Stimulated activated CD4-positive, alpha-beta T cell treated with anti-CD3 and anti-CD28 coated beads, Interleukin-1b, Interleukin-23, amount 100 ng/mL, for 1 hour (primary cell): ENCODE measurements at places on chromosomes 11 and 22.

DNA sequence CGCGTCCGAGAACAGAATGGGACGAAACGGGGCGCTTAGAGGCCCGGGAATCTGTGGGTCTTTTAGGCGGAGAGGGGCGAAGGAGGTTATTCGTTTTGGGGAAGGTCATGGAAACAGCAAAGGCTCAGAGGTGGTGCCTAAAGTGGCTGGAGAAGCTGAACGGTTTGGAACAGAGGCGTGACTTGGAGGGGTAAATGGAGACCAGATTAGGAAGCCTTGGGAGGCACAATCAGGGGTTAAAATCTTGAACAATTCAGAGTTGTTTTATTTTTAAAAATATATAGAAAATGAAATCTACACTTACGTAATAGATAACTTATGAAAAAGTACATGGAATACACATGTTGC is 247 bp upstream of the PLAAT5 start:
- DNase-seq: no peak

- DNase-seq: no peak
Observed at GRCh38 chr22:23237841-23238240, 57.5 kb downstream of the BCR start.

DNA sequence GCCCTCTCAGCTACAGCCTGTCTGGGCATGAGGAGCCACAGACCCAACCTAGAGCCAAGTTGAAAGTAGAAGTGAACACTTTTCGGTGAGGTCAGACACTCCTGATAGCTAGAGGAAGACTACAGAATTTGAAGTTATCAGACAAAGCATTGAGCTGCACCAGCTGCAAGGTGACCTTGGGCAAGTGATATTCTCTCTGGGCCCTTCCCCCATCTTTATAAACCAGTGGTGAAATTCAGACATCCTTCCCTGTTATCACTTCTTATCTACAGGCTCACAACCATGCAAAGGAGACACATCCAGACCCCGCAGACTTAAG is 8.0 kb upstream of the PMM1 start:
- DNase-seq: no peak

- DNase-seq: no peak
Observed at GRCh38 chr11:39732001-39732400, 1727.5 kb downstream of the LRRC4C start.

- no peak for DNase-seq
Observed at GRCh38 chr22:44410451-44410991, 87.5 kb downstream of the RTL6 start.

DNA sequence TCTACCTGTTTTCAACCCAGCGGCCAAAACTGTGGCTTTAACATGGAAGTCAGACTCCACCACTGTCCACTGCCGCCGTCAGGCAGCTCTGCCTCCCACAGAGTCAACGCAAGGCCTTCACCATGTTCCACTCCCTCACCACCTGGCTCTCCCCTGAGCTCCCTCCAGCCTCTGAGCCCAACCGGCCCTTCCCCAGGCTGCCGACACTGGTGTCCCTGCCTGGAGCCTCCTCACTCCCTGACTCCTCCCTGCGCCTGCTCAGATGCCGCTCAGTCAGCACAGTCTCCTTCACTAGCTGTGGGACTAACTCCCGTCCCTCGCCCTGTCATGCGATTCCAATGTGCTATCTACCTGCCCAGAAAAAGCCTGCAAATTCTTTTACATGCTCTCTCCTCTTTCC is 16.3 kb downstream of the SULT4A1 start:
- DNase-seq: no peak

DNA sequence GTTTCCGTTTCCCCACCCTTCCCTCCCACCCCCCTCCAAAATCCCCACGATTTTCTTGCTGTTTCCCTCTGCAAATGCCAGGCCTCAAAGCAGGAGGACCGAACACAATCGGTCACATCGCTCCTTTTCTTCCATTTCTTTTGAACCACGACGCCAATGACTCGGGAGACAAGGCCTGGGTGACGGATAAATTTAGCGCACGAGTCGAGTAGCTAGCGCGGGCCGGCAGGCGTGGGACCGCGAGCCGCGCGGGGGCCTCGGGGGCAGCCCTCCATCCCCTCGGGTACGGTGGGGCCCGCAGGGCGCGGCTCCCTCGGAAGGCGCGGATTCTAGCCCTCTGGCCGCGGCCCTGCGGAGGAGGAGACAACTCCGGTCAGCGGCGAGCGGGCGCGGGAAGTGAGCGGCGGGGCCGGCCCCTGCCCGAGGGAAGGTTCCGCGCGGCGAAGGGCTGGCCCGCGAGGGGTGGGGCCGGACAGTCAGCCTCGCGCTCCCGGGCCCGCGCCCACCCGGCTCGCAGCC is 414 bp downstream of the JOSD1 start:
- no peak for DNase-seq

DNA sequence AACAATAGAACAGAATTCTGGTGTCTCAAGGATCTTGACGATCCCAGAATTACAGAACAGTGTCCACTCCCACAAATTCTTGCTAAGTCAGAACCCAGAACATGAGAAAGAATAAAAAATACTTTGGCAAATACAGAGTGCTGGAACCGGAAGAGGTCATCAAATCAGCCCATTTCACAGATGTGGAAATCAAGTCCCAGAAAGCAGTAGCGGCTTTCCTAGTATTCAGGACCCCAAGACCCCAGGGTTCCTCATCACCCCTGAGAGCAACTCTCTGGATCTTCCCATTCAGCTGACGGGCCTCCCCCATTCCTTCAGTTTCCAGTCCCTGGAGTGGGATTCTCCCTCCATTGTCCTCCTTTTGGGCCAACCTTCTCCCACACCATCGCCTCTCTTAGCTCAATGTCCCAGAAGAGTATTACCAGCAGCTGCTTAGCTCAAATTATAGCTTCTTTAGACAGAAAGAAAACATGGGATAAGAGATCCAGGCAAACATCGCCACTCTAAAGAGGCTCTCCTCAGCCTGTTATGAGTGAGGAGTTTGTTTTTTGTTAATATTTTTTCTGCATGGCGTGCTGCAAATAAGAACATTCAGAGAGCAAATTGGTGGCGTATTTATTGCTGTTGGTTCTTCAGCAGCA is 268.3 kb downstream of the MN1 start:
- no peak for DNase-seq

- no peak for DNase-seq
Observed at GRCh38 chr11:75562836-75563484, 907 bp downstream of the SERPINH1 start.

- DNase-seq: no peak
Observed at GRCh38 chr22:48179571-48180546, 1417.4 kb downstream of the TBC1D22A start.

GRCh38 chr11:74377689-74378088 is 20.5 kb downstream of the PGM2L1 start:
- DNase-seq: no peak
